ENCODE measurements at places on chromosomes 5 and 9.

DNA sequence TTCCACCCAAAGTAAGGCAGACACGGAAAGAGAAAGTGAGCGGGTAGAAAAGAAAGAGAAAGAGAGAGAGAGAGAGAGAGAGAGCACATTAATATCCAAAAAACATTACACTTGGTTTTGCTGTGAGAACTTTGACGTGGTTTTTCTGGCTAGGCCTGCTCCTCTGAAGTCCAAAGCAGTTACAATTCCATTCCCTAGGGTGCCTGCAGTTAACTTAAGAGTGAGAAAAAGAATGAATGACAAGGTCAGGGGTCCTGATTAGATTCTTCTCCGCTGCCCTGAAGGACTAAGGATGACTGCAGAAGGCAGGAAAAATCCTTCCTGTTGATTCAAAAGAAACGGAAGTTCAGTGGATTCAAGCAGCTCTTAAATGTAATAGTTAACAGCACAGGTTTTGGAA lies 589.8 kb downstream of the PRELID2 start:
- no peak for DNase-seq

DNA sequence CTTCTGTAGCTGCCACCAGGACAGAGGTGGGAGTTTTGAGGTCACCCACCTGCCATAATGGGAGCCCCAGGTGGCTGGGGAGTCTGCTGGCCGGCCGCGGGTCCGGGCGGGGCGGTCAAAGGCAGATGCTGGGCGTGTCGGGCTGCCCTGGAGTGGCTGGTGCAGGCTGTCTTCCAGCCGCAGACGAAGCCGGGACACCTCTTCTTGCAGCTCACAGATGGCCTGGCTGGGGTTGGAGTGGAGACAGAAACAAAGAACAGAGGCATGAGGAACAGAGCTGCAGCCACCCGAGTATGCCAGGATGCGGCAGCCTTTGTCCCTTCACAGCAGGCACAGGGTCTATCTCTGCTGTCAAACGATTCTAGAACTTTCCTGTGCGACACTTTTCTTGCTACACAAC lies 18.0 kb downstream of the ORM2 start:
- DNase-seq = no peak

GRCh38 chr5:39515881-39516280 lies 91.1 kb upstream of the DAB2 start:
- DNase-seq = no peak

GRCh38 chr9:134870746-134871662 lies 9.6 kb upstream of the FCN2 start:
- DNase-seq = no peak

DNA sequence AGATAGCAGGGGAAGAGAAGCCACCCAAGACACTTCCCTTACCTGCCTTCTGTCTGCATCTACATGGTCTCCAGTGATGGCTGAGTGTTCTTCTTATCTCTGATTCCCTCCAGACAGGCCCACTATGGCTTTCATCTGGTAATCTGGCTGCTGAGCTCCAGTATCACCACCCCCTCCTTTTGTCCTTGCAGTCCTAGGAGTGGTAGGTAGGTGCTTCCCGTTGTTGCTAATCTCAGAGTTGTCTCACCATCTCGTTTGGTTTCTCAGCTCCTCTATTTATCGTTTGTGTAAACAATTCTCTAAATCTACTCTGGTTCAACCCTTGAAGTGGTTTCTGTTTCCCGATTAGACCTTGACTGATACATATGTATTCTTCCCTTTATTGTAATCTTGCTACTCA lies 243.8 kb upstream of the RFX3 start:
- no peak for DNase-seq

DNA sequence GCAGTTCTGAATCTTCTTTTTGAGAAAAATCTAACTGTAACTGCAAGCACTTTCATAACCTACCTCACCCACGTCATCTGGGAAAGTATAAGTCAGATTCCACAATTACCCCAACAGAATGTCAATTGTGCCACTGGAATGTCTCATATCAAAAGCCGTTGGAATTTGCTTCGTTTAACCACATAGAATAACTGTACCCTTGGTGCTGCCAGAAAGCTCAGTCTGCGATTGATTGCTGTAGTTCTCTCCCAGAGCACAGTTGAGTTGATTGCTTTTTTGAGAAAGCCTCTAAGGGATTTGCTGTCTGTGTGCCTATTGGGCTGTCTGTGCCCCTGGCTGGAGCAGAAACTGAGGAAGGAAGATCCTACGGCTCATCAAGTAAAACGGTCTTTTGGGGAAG lies 583.6 kb downstream of the TMEM38B start:
- DNase-seq = no peak

DNA sequence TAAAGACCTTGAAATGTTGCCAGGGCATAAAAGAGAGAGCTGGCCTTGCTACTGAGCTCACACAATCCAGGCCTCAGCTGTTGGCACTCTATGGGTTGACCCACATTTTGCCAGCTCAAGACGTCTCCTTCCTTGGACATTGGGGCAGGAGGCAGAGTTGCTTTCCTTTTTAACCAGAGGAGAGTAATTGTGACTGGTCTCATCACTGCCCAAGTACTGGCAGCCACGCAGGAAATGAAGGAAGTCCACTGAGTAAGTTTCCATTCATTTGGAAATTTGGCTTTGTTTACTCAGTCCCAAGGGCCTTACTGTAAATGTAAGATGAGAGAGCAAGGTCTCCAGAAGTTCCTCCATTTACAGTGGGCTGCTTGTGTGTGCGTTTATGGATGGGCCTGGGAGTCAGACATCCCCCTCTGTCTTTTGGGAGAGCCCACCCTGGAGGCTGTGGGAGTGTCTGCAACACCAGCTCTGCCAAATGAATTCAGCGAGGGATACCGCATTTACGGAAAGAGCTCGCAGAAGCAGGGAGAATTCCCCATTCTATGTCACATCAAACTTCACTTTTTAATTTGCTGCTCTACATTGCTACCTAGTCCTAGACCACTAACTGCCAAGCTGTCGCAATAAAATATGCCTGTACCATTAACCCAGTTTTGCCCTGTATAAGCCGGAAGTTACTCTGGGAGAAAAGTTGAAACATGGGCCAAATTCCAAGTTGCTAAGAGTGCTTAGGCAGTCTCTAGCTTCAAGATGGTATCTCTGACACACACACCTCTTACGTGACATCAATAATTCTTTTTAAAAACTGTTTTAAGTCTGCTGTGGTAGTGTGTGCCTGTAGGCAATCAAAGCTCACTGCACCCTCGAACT lies 24.5 kb upstream of the PDZD2 start:
- no peak for DNase-seq

DNA sequence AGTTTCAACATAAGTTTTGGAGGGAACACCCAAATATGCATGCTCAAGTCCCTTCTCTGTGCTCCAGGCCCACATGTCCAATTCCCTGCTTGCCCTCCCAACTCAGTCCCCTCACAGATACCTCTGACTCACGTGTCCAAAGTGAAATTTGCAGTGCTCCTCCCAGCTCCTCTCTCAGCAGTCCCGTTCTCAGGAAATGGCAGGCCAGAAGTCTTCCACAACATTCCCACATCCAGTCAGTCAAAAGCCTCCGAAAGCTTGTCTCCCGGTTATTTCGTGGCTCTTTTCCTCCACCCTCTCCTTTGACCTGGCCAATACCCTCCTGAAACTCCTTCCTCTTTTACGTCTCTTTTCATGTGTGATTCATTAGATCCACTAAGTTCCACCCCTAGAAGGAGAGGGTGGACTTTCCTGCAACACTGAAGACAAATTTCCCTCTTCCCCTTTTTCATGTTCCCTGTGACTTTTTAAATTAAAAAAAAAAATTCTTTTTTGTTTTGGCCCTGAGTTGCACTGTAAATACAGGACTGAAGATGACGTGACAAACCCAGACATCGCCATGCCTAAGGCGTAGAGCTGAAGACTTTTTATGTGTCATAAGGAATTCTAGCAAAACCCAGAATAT lies 12.8 kb upstream of the MGAT1 start:
- peak; percentile 29 for DNase-seq

- DNase-seq = no peak
Measured at GRCh38 chr5:116402235-116402634, 172.4 kb downstream of the SEMA6A start.

DNA sequence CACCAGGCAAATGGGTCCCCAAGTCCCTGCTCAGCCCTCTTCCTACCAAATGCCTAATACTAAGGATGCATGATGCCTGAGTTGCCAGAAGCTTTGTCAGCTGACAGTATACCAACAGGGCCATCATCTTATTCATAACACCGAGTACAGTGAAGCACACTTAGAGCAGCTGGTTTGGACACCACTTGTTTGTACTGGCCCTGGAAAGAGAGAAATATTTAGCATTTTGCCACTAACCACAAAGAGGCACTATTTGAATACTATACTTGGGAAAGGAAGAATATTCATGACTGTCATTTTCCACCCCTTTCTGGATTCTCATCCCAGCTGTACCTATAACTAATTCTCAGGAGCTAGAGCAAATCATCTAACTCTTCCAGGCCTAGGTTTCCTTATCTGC lies 364.4 kb upstream of the KIF2A start:
- DNase-seq = no peak

- DNase-seq = no peak
Measured at GRCh38 chr5:63820577-63820976, 141.7 kb downstream of the HTR1A start.

DNA sequence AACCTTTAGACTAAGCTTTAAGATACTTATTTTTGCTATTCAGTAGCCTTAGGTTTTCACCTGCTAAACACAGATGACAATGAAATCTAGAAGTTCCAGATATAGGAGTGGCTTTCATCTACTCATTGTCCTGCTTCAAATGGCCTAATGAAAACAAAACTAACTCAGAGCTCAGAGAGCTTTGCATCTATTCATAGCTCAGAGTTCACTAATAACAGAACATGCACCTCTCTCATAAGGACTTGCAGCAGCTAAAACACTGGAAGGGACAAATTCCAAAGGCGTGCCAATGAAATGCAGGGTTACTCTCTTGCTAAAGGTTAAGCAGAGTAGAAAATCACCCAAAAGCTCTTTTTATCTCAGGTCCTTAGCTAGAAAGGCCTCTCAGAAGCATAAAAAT lies 29.0 kb downstream of the SLC31A2 start:
- DNase-seq = no peak

DNA sequence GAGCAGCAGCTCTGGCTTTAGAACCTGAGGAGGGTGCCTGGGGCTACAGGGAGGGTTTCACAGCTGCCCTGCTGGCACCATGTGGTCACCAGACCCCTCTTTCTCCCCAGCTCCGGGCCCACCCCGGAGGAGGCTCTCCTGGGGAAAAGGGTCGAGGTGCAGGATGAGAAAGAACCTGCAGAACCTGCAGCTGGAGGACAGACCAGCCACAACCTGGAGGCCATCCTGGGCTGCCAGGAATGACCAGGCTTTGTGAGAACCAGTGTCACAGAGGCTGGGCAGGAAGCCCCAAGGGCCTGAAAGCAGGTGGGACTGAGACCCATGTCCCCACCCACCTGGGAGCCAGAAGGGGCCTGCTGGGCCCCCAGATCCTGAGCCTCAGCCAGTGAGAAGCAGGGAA lies 23.0 kb downstream of the SEMA4D start:
- DNase-seq = peak; percentile 60

DNA sequence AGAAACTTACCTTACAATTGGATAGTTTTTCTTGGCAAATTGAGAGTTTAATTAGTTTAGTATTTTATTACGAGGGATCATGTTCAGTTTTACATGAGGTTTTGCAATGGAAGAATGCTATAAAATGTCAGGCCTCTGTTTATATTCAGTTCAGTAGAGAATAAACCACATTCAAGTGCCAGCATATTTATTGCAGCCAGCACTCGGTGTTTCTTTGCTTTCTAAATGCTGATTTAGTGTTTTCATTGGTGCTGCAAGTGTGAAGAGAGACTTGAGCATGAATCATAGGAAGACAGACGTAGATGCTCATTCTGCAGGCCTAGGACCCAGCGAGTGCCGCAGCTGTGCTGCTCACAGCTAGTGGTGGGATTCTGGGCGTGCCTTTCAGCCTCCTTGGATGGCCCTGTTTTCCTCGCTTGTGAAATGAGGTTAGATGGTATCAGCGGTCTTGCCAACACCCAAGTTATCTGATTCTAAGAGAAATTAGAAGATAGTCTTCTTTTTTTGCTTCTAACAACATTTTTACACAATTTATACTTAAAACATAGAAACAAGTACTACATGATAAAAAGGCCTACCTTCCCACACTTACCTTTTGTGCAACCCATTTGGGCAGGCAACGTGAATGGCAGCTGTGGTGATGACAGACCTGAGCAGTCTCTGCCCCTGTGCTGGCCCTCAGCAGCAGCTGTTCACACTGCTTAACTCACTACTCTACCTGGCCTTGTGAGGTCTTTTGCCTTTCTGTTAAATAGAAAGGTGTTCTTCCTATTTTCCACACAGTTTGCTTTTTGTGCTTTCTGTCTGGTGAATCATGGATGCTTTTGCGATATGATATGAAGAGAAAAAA lies 26.8 kb upstream of the TNFAIP8 start:
- no peak for DNase-seq

- DNase-seq = peak; percentile 53
Measured at GRCh38 chr9:34555002-34555348, 32.2 kb upstream of the ENHO start.

DNA sequence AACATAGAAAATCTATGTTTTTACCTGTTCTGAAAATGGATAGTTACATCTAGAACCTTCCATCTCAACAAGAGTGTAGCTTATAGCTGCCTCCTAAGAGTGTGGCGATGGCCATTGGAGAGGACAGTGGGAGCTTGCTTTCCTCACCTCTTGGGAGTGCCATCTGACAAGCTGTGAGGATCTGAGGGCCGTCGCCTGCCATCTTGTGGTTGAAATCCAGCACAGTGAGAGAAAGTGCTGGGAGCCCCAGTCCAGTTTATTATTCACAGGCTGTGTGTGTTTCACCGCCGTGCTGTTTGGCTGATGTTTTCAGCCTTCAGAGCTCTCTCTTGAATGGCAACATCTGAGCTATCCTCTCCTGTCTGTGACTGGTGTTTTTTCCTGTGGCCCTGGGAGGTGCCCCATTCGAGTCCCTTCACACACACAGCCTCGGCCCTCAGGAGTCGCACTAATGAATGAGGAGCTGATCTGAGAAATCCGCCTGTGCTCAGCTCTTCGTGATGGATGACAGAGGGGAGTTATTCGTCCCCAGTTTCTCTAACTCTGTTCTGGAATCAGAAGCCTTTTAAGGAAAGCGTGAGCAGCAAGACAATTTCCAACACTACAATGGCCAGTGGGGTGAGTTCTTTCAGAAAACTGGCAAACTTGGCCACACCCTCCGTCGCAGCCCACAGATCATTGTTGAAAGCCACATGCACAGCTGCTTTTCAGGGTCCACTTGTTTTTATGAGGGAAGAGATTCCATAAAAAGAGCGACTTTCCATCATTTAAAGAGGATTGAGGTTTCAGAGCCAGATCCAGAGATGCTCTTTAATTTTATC lies 170.3 kb downstream of the PDZD2 start:
- no peak for DNase-seq

DNA sequence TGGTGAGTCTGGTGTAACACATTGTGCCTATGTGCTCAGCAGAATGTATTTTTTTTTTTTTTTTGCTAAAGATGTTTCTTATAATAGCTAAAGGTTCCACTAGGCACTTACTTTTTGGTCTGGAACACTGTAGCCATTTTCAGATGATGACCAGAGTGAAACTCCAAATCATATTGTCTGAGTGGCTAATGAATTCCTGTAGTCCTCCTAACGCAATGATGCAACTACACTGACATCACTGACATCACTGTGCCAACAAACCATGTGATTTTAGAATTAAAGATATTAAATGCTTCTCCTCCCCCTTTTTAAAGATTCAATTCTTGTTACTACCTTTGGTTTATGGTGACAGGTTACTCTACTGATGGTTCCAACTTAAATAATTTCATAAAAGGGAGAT lies 28.8 kb downstream of the JAKMIP2 start:
- no peak for DNase-seq

- no peak for DNase-seq
Measured at GRCh38 chr9:83511051-83511450, 27.1 kb downstream of the FRMD3 start.
